Right forelimb (tissue), 1 donor: ENCODE measurements at places on chromosomes 12 and 14.

DNA sequence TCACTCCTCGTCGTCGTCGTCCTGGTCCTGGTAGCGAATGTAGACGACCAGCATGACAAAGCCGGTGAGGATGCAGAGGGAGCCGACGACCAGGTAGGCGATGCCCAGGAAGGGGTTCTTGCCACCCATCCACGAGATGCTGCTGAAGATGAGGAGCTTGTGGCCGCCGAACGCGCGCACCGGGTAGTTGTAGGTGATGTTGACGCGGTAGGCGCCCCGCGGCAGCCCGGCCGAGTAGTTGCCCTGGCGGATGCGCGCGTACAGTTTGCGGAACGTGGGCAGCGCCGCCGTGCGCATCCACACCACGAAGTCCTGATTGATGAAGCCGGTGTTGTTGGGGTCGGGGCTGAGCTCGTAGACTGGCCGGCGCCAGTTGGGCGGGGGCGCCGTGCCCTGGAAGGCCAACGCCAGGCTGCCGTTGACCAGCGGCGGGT is 1.0 kb downstream of the TMEM30B start:
- no peak for DNase-seq

- DNase-seq, result no peak
Measured at GRCh38 chr12:111732786-111733185, 33.9 kb upstream of the ALDH2 start.

DNA sequence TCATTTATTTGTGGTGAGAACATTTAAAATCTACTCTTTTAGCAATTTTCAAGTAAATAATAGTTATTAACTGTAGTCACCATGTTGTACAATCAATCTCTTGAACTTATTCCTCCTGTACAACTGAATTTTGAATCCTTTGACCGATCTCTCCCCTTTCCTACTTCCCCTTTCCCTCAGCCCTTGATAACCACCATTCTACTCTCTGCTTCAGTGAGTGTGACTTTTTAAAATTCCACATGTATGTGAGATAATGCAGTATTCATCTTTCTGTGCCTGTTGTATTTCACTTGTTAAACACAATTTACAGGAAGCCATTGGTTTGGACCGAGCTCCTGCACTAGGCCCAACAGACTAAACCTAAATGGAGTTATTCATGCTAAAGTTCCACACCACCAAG is 458.9 kb upstream of the PDE3A start:
- no peak for DNase-seq

GRCh38 chr14:42130815-42131214 is 524.1 kb downstream of the LRFN5 start:
- DNase-seq, result no peak

- DNase-seq, result no peak
Measured at GRCh38 chr12:10624605-10625004, 11.2 kb upstream of the MAGOHB start.

- no peak for DNase-seq
Measured at GRCh38 chr14:21219561-21220111, 49.6 kb downstream of the HNRNPC start.
